GM19239 (cell line): ENCODE measurements at places on chromosomes 4 and X.

GRCh38 chr4:36099509-36099908 is 144.8 kb downstream of the ARAP2 start:
- no peak for DNase-seq

GRCh38 chr4:107388736-107389274 is 331.2 kb downstream of the PAPSS1 start:
- no peak for DNase-seq

DNA sequence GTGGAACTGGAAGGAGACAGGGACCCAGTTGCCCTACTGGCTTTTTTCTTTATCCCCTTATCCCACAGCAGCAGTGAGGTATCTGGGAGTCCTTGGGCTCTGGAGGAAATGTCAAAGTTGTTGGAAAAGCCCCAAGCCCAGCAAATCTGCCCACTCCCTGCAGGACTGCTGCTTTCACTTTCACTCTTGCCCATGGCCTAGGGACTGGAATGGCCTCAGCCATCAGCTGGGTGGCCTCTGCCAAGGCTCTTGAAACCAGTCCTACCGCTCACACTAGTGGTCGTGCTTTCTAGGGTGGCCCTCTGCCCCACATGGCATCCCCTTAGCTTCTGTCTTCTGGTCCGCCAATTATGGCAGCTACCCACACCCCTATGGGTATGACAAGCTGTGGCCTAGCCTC is 9.7 kb upstream of the RHOXF1 start:
- DNase-seq: no peak

DNA sequence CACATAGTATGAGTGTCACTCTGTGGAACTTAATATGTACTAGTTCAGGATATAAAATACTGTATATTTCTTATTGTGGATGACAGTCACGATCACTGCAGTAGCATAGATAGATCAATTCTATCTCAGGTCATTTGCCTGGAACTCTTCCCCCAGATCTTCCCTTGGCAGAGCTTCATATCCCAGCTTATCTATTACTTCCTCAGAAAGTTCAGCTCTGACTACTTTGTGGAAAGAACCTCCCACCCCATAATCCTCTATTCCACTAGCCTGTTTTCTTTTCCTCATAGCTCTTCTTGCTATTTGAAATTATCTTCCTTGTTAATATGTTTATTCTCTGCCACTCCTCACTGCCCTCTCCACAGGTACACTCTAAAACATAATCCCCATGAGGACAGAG is 10.9 kb downstream of the FAM241A start:
- no peak for DNase-seq

DNA sequence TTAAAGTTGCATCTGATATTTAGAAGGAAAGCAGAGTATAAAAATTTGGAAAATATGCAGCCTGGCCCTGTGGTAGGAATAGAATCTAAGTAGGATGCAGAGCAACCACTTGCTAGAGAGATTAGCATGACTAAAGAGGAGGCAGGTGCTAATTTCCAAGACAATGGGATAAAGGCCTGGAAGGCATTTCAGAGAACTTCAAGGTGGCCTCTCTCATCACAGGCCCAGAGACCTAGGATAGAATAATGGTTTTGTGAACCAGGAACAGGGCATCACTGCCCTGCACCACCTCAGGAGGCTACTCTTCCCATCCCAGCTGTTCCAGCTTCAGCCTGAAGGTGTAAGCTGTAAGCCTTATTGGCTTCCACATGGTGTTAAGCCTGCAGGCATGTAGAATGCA is 621.7 kb upstream of the HS3ST1 start:
- DNase-seq: no peak

DNA sequence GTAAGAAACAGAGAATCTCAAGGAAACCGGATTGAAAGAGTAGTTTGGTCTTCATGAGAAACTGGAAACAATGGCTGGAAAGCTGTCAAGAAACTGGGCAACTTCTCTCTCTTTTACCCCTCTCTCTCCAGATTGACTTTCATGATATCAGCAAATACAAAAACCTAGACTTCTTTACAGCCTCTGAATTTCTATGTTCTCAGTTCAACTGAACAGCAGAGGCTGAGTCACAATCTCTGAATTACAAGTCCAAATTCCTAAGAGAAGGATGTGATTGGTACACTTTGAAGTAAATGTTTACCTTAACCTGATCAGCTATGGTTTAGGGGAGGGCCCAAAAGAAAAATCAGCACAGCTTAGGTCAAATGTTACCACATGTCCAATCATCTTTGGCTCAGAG is 974.9 kb downstream of the RPA4 start:
- no peak for DNase-seq

- DNase-seq: no peak
These were observed 53.8 kb downstream of the RAP1GDS1 start for GRCh38 chr4:98314791-98315565.

DNA sequence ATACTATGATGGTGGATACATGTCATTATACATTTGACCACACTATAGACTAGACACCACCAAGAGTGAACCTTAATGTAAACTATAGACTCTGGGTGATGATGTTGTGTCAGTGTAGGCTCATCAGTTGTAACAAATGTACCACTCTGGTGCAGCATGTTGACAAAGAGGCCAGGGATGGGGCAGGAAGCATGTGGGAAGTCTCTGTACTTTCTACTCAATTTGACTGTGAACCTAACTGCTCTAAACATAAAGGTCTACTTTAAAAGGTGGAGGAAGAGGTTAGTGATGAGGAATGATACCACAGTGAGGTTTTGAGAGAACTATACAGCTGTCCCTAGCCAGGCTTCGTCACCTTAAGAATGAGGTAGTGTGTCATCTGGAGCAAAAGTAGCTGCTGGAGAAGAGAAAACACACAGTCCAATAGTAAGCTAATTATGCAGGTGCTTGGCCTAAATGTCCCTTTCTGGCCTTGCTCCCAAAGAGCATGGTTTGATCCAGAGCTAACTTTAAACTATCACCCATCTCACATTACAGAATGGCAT is 38.4 kb downstream of the GRSF1 start:
- no peak for DNase-seq

DNA sequence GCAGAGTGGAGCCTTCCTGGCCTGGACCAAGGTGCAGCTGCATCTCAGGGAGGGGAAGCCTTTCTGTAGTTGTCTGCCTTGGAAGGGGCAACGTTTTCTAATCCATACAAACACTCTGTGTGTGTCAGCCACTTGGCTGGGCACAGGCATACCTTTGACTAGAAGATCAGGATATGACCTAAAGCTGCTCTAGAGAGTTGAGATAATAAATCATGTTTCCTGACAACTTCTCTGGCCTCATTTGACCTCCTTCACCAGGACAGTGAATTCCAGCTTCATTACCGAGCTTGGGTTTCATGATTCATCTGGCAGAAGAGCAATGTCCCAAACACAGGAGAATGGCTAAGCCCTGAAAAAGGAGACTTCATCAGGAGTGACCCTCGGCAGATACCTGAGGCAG is 89.6 kb upstream of the KIT start:
- no peak for DNase-seq

DNA sequence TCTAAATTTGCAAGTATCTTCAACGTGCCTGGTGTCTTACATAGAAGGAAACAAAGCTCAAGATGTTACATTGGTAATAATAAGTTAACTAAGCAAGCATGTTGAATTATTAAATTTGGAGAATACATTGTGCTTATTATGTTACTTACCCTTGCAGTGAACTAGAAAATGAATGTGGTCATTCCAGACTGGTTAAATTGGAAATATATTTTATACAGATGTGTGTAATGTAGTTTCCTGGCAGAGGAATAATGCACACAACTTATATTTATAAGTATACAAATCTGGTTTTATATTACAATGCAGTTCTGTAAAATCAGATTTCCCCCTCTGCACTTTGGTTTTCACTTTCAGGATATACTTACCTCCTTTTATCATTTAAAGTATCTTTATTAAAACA is 159.9 kb upstream of the SLIT2 start:
- DNase-seq: no peak

DNA sequence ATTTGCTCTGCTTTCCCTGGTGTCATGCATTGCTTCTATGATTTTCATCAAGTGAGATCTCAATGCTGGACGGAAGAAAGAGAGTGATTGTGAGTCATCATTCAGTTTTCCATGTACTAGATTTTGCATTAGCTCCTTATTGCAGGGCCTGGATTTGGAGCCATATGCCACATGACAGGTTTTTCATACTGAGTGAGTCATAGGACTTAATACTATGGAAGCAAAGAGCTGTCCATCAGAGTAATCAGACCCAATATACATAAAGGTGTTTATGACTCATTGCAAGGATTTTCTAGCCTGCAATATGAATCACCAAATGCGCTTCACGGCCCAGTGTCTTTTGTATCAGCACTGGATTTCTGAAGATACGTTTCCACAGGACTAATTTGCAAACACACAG is 11.2 kb upstream of the TFDP3 start:
- no peak for DNase-seq

GRCh38 chr4:145453163-145453520 is 28.5 kb upstream of the SMAD1 start:
- no peak for DNase-seq

DNA sequence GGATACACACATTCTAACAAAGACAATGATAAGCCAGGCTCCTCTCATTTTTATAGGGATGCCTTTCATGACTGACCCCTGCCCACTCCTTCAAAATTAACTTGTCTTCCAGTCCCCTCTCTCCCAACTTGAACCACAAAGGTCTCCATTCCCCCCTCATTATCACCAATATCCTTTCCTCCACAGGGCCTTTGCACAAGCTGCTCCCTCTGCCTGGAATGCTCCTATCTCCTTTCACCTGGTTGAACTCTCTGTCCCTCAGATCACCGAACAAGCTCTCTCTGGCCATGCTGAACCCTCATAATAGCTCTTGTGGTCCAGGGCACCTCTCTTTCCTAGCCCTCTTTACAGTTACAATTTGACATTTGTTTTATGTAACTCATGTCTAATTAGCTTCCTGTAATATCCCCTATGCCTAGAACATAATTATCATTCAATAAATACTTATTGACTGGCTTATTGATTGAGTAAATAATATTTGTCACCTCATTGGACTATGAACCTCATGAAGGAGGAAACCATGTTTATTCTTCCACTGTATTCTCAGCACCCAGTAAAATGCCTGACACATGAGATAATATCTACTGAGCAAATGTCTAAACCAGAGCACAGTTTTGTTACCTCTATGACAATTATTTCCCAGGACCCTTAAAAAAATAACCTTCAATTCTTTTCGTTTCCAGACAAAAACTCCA is 266.3 kb upstream of the RASGEF1B start:
- DNase-seq: no peak
